Cortex of kidney (tissue), 1 donor: ENCODE measurements at places on chromosomes 5 and 9.

DNA sequence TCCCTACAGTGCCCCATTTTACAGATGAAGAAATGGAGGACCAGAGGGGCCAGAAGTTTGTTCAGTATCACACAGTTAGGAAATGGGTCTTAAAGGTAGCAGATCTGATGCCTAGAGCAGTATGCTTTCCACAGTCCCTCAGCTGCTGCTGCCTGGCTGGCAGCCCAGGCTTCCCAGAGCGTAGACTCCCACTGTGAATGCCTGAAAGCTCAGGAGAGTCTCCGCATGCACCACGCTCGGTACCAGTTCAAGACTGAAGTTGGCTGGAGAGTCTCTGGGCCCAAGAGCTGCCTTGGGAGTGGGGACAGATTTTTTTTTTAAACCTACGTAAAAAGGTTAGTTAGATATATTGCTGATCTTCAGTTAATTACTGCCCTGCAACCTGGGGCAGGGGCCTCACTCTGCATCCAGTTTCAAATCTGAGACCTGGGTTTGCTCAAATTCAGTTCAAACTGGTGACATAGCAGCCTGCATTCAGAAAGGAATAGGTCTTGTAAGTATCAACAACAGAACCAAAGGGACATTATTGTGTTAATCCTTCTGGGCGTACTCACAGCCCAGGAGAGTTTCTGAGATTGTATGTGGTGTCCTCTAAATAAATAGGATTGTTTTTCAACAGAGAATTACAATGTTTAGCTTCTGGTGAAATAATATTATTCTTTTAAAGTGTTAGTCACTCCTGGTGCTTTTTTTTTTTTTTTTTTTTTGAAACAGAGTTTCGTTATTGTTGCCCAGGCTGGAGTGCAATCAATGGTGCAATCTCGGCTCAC lies 8.3 kb downstream of the NANS start:
- DNase-seq: no peak

GRCh38 chr9:98501819-98502218 lies 206.9 kb downstream of the GABBR2 start:
- DNase-seq: no peak

GRCh38 chr9:14212077-14212476 lies 101.9 kb downstream of the NFIB start:
- DNase-seq: no peak

GRCh38 chr9:98897745-98898144 lies 46.0 kb upstream of the COL15A1 start:
- no peak for DNase-seq

- DNase-seq: no peak
Measured at GRCh38 chr5:141223112-141223783, at the start of gene PCDHB14. Gene PCDHB14, plus strand, starts transcription at chr5:141223343. Its CDS starts 163 bp downstream, at chr5:141223506.

- no peak for DNase-seq
Measured at GRCh38 chr5:148760945-148761638, 65.3 kb upstream of the ADRB2 start.

DNA sequence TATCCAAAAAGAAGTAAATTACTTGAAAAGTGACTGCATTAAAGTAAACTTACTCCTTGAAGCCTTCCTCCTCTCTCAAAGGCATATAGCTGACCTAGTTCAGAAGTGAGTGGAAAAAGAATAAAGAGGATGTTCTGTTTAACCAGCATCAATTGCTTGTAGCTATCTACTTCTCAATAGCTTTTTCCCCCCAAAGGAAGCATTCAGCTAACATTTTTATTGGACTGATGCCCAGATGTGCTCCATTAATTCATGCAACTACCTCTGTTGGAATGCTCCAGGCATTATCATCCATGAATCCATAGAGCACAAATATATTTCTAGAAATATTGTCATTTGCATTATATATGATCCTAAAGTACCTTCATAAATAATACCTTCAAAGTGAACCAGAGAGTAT lies 132.8 kb downstream of the RASEF start:
- DNase-seq: no peak

DNA sequence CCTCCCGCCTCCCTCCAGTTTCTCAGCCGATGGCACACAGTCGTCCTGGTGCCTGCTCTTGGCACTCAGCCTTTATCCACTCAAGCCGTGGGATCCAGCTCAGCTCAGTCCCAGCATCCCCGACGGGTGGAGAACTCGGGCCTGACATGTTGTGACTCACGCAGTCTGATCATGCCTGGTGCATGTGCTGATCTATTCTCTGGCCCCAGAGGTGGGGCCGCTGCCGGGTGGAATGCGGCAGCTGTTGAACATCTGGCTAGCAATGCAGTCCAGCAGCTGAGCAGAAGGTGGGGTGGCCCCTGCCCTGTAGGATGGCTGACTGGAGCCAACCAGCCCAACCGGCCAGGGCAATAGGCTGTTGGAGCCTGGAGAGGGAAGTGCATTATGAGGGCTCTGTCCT lies 1.7 kb upstream of the AIF1L start:
- no peak for DNase-seq

GRCh38 chr9:86201474-86202337 lies 57.8 kb downstream of the C9orf153 start:
- no peak for DNase-seq

DNA sequence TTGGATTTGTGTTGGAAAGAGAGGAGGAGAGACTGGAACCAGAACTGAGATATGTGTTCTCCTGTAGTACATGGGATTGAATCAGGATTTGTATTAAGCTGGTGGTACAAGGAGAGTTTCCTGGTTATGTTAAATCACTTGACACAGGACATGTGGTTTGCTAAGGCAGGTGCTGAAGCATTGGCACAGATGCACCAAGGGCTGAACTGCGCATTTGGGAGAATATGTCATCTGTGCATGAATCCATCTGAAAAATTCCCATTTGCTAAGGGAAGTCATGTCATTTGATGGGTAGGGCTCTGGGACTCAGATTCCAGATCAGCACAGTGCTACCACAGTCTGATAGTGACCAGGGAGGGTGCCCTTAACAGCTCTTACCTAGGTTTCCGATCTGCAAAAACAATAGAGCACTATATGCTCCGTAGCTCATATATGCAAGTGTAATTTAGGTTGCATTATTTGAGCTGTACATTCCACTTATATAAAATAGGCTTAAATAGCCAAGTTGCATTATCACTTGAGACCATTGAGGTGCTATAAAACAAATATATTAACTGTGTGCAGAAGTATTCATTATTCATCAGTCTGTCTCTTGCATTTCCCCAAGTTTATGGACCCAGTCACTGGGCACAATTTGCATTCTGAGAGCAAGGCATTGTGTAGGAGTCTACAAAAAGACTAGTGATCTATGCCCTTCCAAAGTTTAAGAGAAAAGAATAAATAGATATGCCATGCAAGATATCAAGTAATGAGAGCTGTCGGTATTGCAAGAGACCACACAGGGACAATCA lies 55.2 kb downstream of the ADAMTS16 start:
- no peak for DNase-seq

DNA sequence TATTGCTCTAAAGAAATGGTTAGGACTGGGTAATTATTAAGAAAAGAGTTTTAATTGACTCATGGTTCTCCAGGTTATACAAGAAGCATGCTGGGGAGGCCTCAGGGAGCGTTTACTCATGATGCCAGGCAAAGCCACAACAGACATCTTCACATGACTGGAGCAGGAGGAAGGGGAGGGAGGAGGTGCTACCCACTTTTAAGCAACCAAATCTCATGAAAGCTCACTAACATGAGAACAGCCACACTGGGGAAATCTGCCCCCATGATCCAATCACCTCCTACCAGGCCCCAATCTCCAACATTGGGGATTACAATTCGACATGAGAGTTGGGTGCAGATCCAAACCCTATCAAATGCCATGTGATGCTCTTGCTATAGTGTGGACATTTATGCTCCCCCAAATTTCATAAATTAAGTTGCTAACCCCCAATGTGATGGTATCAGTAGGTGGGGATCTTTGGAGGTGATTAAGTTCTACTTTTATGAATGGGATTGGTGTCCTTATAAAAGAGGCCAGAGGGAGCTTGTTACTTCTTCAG lies 773.6 kb upstream of the CDH10 start:
- DNase-seq: no peak

- no peak for DNase-seq
Measured at GRCh38 chr9:6757132-6757455, 679 bp upstream of the KDM4C start.

DNA sequence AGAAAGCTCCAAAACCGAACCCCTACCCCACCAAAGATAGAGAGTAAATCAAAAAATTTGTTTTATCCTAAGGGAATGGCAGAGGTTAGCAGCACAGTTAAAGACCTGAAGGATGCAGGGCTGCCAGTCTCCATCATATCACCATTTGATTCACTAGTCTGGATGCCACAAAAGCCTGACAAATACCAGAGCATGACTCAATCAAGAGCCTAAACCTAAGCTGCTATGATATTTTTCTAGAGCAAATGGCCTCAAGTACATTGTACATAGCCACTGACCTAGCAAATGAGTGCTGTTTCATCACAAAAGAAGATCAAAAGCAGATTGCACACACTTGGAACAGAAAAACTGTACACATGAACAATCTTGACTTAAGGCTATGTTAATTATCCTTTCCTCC lies 48.0 kb downstream of the DPYSL3 start:
- DNase-seq: no peak

DNA sequence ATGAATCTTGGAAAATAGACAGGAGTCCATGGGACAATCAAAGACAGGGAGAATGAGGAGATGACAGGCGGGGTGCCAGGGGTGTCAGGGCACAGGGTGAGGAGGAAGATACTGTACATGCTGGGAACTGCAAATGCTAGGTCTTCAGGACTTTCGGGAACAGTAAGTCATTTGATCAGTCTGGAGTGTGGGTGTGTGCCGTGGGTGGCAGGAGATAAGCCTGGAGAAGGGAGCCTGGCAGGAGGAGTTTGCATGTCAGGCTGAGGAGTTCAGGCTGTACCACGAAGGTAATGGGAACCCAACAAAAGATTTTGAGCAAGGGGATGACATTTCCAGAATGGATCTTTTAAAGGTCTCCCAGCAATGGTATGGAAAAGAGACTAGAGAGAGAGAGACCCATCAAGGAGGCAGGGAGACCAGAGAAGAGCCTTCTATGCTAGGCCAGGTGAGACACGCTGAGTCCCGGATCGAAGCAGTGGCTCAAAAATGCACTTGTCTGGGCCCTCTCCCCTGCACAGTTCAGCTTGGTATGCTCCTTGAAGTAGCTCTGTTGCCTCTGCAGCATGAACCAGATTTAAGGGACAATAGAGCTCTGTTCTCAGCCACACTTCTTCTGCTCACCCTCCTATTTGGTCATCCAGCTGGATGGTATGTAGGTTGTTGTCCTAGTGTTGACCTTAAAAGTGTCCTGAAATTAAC lies 77.0 kb upstream of the FER start:
- DNase-seq: no peak

- DNase-seq: no peak
Measured at GRCh38 chr5:74433896-74434829, 206.4 kb downstream of the ENC1 start.

- DNase-seq: no peak
Measured at GRCh38 chr5:26482076-26482809, 556.1 kb downstream of the CDH9 start.

- DNase-seq: no peak
Measured at GRCh38 chr5:101843055-101843454, 453.0 kb downstream of the SLCO4C1 start.

DNA sequence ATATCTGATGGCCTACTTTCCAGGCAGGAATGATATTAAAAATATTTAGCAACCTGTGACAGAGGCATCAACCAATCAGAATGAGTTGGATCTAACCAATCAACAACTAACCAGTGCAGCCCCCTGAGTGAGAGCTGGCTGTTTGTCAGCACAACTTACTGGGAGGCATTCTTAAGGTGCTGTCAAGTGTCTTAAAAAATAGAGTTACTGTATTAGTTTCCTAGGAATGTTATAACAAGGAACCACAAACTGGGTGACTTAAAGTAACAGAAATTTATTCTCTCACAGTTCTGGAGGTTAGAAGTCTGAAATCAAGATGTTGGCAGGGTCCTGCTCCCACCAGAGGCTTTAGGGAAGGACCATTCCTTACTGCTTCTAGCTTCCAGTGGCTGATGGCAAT lies 85.2 kb downstream of the ATG10 start:
- no peak for DNase-seq
